Stimulated activated CD4-positive, alpha-beta T cell treated with anti-CD3 and anti-CD28 coated beads, TNF-alpha, amount 100 ng/mL, for 4 hours (primary cell): ENCODE measurements at places on chromosomes 2 and 18.

DNA sequence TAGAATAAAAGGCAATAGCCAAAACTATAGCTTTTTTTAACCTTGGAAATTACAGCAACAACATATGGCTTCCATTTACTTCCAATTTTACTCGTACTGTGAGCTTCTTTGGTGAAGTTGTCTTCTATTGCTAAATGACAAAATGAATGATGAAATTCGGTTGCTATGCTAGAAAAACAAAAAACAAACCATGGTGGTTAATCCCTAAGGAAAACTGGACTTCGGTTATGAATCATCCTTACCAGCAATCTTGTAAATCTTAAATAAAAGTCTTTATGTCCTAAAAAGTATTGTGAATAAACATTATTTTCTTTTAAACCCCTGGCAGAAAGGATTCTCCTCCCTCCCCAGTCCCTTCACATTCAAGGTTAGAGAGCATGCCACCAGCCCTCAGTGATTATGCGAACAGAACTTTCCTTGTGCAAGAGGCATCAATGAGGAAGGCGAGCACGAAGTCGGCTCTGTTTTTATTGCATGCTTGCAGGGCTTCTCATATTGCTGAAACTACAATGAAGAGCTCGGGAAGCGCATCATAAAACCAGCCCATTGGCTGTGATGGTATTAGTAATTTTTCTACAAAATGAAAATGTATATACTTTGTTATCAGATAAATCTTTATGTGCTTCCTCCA is 62.9 kb downstream of the ZNF521 start:
- no peak for DNase-seq

- no peak for DNase-seq
Observed at GRCh38 chr2:233745073-233745755, 14.9 kb upstream of the UGT1A1 start.

DNA sequence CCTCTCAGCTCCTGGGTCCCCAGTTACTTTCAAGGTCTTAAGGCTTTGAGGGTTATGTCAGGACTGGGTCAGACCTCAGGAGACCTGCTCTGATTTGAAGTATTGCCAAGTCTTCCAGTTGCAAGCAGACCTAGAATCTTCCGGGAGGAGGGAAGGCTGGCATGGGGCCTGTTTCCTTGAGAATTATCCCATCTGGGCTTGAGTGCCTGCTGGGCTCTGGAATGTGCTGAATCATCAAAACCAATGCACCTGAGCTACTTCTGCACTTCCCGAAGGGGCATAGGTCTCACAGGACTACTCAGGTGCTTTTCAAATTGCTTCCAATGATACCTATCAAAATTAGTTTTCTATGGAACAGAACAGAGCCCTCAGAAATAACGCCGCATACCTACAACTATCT is 327.3 kb downstream of the XIRP2 start:
- DNase-seq = no peak

- no peak for DNase-seq
Observed at GRCh38 chr18:24918257-24918656, 433.7 kb downstream of the ZNF521 start.

DNA sequence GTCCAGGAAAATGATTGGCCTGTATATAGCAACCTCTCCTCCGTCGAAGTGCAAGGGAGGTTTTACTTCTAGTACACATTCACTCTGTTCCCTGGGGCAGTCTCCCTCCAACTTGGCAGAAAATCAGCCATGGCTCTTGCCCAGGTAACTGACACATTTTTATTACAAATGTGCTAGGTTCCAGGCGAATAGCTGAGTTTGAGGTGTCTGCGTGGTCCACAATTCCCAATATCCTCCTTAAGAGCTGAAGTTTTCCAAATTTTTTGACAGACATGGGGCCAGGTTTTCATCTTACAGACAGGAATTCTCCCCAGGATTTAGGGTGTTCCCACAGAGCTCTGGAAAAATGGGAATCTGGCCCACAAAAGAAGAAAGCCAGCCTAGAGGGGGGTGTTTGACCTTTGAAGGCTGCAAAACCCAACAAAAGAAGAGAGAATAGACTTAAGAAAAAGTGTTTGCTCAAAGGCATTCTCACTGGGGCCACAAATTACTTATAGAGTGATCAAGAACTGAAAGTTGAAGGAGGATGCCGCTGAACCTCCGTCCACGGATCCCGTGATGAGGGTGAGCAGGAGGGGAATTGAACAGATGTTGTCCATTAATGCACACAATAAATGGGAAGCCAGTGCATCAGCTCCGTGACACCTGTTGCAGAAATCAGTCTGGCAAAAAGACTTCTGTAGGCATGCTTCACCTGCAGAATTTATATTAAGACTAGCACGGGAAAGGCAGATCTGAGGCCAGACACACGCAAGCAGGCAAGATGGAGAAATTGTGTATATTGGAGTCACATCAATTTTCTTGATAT is 242.3 kb upstream of the COPS8 start:
- DNase-seq = no peak

DNA sequence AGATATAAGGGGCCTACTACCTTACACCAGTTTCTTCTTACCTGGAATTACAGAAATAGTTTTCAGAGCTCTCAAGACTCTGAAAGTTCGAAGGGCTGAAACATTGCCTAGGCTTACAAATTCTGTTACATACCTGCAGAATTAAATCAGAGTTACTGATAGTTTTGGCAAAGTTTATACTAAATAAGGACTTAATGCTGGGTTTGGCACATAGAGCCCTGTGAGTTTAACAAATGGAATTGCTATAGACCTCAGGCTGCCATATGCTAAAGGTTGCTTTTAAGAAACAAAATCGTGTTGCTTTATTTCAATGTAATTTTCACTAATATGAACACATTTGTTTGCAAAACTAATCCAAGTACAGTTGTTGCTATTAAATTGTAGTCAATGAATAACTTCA is 40.1 kb downstream of the SCN3A start:
- no peak for DNase-seq

GRCh38 chr2:221423210-221423804 is 148.8 kb downstream of the EPHA4 start:
- no peak for DNase-seq

- no peak for DNase-seq
Observed at GRCh38 chr18:46322411-46322891, 218.3 kb downstream of the HAUS1 start.

- DNase-seq = no peak
Observed at GRCh38 chr2:45168711-45169338, 159.6 kb upstream of the SIX2 start.

GRCh38 chr2:230827774-230828271 is 36.9 kb upstream of the ITM2C start:
- DNase-seq = no peak

DNA sequence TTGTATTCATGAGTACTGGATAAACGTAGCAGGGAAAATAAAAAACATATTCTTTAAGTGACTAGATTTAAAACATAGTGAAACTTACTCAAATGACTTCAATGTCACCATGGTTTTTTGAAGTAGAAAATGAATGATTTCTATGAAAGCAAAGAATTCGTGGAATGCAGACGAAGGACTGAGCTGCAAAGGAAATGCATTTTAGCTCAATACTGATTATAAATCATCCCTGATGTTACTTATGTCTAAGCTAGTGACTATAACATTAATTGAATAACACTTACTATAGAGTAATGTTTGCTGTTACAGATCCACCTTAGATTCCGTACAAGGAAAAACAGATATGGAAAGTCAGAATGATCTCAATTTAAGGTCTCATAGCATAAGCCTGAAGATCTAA is 1257.7 kb upstream of the CDH2 start:
- no peak for DNase-seq

- DNase-seq = no peak
Observed at GRCh38 chr2:11234309-11234708, 79.0 kb downstream of the SLC66A3 start.
